ENCODE measurements at places on chromosomes 6 and 20. TPM values are rescaled to one million over a fixed set of nuclear protein-coding genes. Genes with fewer than 3 reads are reported as not detected.

Gene DUSP22
- total RNA-seq: 17.0 TPM

DNA sequence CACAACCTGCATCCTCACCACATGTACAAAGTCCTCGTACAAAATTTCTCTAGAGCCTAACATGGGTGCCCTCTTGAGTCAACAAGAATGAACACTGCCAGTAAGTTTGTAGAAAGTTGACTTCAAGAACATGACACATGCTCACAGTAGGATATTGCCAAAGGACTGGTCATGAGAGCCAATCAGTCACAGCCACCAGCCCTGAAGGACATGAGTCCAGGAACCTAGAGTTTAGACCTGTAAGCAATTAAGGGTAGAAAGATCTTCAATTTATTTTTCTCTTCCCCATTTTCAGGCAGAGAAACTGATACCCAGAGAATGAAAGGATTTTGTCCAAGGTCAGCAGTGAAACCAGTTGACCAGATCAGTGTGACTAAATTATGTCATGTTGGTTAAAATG lies 96.1 kb downstream of the MAFB start:
- DNase-seq: no peak

DNA sequence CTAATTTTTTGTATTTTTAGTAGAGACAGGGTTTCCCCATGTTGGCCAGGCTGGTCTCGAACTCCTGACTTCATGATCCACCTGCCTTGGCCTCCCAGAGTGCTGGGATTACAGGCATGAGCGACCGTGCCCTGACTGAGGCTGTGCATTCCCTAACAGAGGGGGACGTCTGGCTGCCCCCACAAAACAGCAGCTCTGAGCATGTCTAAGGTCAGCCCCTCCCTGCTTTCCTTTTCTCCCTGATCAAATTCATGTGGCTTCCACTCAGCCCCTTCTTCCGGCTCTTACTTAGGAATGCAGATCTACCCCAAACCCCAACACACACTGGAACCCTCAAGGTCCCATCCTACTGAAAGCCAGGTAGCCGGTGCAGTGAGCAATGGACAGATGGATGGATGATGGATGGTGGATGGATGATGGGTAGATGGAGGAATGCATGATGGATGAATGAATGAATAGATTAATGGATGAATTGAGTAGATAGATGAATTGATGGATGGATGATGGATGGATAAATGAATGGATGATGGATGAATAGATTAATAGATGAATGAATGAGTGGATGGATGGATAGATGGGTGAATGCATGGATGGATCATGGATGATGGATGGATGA lies 91.5 kb upstream of the BHLHE23 start:
- no peak for DNase-seq

GRCh38 chr6:149261364-149262040 lies 56.0 kb upstream of the TAB2 start:
- no peak for DNase-seq

Gene GCNT2
- not detected for total RNA-seq

DNA sequence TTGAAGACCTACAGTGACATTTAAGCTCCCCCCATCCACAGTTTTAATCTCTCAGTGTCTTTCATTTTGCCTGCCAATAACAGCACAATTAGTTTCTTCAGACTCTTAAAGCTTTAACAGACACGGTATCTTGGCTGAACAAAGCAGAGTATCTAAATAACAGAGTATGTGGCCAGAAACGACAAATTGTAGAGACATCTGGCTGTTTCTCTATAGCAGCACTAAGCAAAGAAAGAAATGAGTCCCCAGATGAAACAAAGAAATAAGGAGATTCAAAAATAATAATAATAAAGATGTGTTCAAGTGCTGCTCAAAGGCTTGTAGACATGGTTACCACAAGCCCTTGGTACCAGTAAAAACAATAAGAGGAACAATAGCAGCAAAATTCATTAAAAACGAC lies 97.8 kb upstream of the HDAC2 start:
- DNase-seq: no peak

DNA sequence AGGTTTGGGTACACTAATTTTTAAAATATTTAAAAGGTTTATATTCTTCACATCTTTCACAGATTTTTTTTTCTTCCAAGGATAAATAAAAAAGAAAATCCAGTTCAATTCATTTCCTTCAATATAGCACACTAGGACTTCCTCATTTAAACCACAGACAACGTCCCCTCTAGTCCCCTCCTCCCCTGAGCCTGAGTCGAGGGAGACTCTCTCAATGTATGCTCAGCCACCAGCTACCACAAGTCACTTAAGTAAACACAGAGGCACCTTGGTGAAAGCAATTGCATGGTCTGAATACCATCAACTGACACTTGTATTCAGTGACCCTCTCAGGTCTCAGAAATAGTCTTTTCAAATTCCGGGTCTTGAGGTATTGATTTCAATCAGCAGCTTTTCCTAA lies 88.6 kb downstream of the SIM1 start:
- DNase-seq: no peak

Gene TMC2
- total RNA-seq: not detected

- no peak for DNase-seq
Observed at GRCh38 chr6:113450061-113450465, 407.1 kb upstream of the MARCKS start.

Gene TMEM200A
- 61.5 TPM for total RNA-seq

Gene RIPOR2
- 1.4 TPM for total RNA-seq

Gene ID4
- 18.0 TPM for total RNA-seq

DNA sequence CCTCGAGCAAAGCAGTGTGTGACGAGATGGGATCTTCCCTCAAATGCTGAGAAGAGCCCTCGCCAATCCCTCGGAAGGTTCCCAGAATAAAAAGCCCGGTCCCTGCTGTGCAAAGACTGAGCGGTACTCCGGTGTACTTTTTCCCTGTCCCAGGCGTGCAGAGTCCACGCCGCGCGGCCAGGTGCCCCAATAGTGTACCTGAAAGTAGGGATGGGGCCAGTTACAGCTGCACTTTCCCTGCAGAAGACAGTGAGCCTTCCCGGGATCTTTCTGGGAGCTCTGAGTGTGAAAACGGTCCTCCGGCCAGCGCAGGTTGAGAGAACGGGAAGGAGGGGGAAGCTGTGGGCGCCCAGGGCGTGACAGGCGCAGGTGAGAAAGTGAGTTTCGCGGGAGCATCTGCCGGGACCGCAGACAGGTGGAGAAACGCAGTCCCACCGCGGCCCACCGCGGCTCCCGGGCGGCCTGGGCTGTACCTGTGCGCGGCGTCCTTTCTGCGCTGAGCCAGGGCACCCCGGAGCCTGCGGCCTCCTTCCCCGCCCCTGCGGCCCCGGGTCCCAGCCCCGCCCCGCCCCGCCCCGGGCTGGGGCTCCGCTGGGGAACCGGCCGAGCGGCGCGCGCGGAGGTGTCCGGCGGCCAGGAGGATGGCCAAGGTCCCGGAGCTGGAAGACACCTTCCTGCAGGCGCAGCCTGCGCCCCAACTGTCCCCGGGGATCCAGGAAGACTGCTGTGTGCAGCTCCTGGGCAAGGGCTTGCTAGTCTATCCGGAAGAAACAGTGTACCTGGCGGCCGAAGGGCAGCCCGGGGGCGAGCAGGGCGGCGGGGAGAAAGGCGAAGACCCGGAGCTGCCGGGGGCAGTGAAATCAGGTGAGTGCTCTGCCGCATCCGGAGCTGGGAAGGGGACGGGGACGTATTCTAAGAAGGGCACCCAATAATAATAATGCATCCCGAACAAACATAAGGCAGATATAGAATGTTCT lies at the start of gene RFX6:
Gene RFX6, plus strand, starts transcription at position 608 of the 977 bp plus-strand sequence. Its CDS starts 34 bp downstream, at position 642.
- DNase-seq: no peak

- peak; percentile 39 for DNase-seq
Observed at GRCh38 chr6:140069576-140069975, 695.1 kb upstream of the CITED2 start.

- DNase-seq: no peak
Observed at GRCh38 chr6:14722704-14723103, 523.2 kb upstream of the JARID2 start.

Gene KHDRBS2
- not detected for total RNA-seq

DNA sequence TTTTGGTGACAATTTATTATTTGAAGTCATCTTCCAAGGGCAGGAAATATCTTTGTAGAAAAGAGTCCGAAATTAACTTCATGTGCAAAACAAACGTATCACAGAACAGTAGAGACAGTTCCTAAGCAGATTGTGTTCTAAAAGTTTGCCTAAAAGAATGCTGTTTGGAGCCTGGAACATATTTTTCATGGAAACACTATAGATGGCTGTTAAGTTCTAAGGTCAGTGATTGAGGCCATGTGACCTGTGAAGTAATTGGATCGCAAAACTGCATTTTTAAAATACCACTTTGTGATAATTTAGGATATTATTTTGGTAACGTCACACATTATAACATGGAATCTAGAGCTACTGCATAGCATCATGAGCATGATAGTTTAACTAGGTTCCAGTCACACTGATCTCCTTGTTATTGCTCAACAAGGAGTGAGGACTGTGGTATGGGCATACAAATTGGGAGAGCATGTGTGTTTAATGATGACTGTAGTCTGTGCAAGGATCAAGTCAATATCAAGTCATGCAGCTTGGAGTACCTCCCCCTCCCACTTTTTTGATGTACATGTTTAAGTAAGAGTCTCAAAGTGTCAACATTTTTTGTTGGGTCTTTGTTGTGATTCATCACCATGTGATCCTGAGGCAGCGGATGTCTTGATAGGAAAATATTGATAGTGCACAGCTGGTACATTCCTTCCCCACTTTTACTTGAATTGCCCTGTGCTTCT lies 609.3 kb upstream of the CITED2 start:
- DNase-seq: peak; percentile 57

GRCh38 chr6:29071831-29072723 lies 15.0 kb downstream of the OR2B3 start:
- DNase-seq: peak; percentile 1

DNA sequence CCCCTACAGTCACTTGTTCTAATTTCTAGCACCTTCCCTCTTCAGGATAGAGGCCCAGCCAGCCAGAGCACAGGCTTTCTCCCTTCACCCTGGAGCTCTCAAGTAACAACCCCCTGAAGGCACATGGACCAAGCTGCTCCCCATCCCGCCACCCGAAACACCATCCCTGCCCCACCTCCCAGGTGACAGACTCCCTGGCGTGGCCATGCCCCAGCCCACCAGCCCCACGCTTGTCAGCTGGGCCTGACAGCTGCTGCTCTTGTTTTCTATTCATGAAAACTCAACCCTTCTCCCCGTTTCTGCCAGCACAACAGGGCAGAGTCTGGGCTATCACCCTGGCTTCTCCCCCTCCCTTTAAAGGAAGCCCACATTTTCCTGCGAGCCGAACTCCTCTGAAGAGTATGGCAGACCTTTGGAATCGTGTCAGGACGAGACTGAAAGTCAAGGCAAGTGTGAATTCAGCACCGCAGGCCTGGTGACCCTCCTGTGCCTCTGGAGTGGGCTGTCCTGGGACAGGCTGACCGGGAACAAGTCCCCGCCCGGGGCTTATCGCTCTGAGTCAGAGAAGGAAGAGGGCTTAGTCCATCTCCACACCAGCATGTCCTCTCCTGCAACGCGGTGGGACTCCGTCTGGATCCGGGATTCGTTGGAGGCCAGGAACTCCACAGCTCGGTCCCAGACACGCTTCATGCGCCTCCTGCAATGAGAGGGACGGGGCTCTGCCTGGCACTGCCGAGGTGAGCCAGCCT lies 16.7 kb downstream of the LEMD2 start:
- no peak for DNase-seq

Gene MTCH1
- 160 TPM for total RNA-seq

DNA sequence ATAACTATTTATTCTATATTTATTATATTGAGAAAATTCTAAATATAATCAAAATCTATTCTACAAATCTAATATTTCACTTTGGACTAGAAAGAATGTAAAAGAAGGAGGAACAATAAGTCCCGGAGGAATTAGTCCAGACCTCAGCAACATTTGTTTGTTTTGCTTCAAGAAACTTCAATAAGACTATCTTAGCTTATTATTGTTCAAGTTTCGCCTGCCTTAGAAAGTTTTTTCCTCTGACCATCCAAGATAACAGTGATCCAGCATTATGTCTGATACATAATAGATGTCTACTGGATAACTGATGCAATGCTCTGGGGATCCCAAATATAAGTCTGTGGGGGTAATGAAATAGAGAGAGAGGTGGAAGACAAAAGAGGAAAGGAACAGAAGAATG lies 28.7 kb upstream of the NT5E start:
- peak; percentile 72 for DNase-seq

Gene TFAP2C
- 0.08 TPM for total RNA-seq

Gene IGF2R
- total RNA-seq: 112 TPM

- DNase-seq: peak; percentile 61
Observed at GRCh38 chr20:45798935-45799642, 7.3 kb downstream of the DNTTIP1 start.

Gene PRR3
- total RNA-seq: 11.0 TPM

GRCh38 chr6:149984773-149985172 lies 21.0 kb downstream of the ULBP1 start:
- DNase-seq: no peak

- DNase-seq: no peak
Observed at GRCh38 chr6:23534351-23534750, 591.7 kb upstream of the NRSN1 start.

All from fibroblast of the aortic adventitia (primary cell).